Smooth muscle cell of the brain vasculature (primary cell): ENCODE measurements at places on chromosomes 11 and 22.

- DNase-seq: no peak
Measured at GRCh38 chr11:101835506-101836063, 79.2 kb upstream of the CEP126 start.

DNA sequence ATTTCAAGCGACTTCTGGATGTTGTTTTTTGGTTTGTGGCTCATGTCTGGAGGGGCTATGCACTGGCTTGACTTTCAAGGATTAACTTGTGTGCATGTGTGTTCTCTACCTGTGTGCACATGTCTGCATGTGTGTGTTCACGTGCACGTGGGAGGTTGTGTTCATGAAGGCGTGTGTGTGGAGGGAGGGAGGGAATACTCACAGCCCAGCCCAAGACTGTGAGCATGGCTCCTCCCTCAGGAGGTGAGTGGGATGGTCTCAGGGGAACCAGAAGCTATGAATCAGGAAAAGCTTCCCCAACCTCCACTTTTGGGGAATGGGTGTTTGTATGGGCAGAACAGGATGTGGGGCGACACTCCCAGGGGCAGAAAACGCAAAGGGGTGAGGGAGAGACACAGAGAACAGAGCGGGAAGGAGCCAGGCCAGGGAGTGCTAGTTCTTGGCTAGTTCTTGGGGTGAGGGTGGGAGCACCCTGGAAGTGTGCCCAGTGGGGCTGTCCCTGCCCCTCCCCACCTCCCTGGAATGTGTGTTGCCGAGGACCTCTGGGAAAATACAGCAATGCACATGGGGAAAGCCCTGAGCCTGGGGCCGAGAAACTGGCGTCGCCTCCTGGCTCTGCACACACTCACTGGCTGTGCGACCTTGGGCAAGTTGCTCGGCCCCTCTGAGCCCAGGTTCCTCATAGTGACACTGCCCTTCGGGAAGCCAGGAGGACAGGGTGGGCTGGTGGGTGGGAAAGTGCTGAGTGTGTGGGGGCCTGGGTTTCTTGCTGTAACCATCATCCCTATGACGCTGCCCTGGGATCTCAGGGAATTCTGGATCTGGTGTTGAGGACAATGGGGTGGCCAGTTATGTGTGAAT is 16.9 kb upstream of the ALX4 start:
- DNase-seq: no peak

DNA sequence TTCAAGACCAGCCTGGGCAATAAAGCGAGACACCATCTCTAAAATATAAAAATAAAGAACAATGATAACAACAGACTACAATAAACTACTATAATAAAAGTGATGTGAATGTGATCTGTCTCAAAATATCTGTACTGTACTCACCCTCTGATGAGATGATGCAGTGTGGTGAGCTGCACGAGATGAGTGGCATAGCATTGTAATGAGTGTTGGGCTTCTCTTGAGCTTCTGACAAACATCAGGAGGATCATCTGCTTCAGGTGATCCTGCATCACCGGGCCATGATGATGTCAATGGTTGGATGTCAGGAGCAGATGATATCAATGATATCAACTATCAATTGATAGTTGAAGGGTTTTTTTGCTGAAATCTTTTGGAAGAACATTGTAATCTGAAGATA is 52.4 kb upstream of the INCENP start:
- DNase-seq: no peak

DNA sequence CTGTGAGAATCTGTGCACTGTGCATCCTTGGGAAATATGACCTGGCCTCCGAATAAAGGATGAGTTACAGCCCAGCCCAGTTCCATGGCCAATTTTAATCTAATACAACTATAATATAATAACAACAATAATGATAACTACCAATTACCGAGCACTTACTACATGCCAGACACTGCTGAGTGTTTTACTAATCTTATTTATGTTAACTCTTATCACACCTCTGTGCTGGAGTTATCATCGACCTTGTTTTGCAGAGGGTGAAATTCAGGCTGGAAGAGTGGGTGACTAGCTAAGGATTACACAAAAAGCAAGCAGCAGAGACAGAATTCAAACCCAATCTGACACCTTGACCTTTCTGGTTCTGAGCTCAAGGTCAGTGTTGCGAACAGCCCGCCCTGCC is 83.9 kb downstream of the GALNT18 start:
- no peak for DNase-seq

GRCh38 chr11:107682572-107682971 is 29.3 kb downstream of the SLN start:
- DNase-seq: no peak

- no peak for DNase-seq
Measured at GRCh38 chr22:24975125-24975640, 22.7 kb downstream of the KIAA1671 start.

DNA sequence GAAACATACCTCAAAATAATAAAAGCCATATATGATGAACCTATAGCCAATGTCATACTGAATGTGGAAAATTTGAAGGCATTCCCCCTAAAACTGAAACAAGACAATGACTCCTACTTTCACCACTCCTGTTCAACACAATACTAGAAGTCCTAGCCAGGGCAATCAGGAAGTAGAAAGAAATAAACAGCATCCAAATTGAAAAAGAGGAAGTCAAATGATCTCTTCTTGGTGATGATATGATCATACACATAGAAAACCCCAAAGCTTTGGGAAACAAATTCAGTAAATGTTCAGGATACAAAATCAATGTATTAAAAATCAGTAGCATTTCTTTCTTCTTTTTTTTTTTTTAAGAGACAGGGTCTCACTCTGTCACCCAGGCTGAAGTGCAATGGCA is 109.9 kb downstream of the DLG2 start:
- no peak for DNase-seq

GRCh38 chr22:27581688-27582087 is 219.9 kb downstream of the MN1 start:
- no peak for DNase-seq

DNA sequence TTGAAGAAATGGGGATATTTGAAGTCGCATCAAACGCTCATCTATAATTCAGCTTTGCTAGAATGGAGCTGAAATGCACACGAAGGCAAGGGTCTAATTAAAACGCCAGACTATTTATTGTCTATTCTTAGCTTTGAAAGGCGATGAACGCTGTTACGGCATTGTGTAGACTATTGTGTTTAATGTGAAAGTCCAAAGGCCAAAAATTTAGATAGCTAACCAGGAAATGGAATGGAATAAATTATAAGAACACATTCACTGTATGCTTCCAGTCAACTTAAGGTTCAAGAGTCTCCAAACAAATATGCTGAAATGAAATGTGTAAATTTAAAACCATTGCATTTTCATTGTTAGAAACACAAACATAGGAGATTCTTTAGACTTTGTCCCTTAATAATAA is 186.2 kb downstream of the CWF19L2 start:
- DNase-seq: no peak
